NCI-H1092 (cell line): ENCODE measurements at places on chromosomes 12 and 14.
A peak's percentile ranks its signal among the peaks of the same experiment; 100 is the strongest.

- DNase-seq: no peak
Measured at GRCh38 chr12:80485222-80485987, 41.4 kb downstream of the PTPRQ start.

DNA sequence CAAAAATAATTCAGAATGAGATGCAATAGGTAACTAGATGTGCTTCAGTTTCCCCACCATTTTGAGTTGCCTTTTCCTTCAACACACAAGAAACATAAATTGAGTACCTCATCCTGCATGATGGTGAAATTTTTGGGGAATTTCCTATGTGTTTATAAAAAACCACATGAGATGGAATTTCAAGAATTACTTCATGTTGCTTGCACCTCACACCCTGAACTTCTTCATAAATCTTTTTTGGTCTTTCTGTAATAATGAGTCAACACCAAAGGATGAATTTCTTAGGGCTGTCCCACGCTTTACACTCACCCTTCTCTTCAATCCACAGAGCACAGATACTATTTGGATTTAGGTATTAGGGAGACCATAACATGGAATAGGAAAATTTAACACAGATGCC, 22.6 kb upstream of the LUM start:
- DNase-seq: no peak

- no peak for DNase-seq
Measured at GRCh38 chr12:81956468-81956860, 197.3 kb upstream of the PPFIA2 start.

- no peak for DNase-seq
Measured at GRCh38 chr12:6069437-6070093, 54.9 kb downstream of the VWF start.

DNA sequence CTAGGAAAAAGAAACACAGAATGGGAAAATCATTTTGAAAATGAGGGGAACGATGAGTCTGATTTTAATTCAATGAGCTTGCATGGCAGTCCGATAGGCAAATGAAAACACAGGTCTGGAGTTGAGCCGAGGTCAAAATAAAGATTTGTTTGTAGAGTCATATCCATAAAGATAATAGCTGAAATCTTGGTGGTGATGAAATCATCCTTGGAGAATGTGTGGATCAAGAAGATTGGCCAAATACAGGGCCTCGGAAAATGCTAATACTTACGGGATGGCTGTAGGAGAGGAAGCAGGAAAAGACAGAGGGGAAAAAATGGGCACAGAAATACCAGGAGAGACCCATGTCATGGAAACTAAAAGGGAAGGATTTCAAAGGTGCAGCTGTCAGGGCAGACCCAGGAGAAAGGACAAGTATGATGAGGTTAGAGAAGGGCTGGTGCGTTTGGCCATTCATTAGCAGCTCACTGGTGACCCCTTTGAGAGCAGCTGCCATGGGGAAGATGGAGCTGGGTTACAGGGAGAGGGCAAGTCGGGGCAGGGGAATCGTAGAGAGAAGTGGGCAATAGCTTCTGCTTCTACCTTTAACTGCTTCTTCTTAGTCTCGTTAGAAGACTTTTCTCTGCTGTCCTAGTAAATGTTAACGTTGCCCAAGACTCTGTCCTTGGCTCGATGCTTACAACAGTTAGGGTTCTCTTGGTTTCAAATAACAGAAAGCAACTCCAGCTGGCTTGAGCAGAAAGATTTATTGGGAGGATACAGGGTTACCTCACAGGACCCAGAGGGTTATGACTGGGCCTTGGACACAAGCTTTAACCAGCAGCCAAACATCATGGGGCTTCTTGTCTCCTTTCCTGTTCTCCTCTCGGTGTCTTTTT, 161.8 kb downstream of the EFCAB11 start:
- no peak for DNase-seq

GRCh38 chr14:24408764-24409163, 10.0 kb downstream of the NYNRIN start:
- DNase-seq: peak; percentile 52

- no peak for DNase-seq
Measured at GRCh38 chr14:100658181-100658886, 68.4 kb upstream of the DLK1 start.

- no peak for DNase-seq
Measured at GRCh38 chr14:103563844-103564505, 1.2 kb downstream of the COA8 start.

GRCh38 chr12:48219631-48220030, 16.5 kb upstream of the OR10AD1 start:
- no peak for DNase-seq

GRCh38 chr14:54502602-54503001, 7.1 kb upstream of the CGRRF1 start:
- DNase-seq: no peak
